ENCODE measurements at places on chromosomes 1 and 21.
A peak's percentile ranks its signal among the peaks of the same experiment; 100 is the strongest.

DNA sequence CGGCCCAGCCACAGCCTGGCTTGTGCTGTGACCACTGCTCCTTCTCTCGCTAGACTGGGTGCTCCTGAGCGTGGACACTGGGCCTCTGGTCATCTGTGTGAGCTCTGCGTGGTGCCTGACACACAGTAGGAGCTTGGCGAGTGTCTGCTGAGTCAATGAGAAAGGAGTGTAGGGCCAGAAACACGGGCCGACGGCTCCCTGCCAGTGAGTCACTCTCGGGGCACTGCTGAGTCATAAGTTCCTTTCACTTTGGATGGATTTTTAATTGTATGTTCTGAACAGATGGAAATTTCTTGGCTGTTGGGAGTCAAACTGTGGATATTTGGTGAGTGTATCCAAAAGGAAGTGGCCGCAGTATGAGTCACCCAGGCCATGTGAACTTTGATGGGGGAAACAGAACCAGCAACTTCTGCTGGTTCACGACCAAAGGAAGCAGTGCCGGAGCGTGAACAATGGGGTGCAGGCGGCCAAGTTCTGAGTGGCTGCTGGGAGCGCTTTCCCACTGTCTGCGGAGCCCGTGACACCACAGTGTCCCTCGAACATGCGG, 41.0 kb upstream of the COL18A1 start:
- DNase-seq = peak; percentile 60

GRCh38 chr21:25939396-25939761, 204.6 kb downstream of the GABPA start:
- no peak for DNase-seq

- DNase-seq = no peak
Measured at GRCh38 chr1:64608005-64608650, 136.7 kb upstream of the RAVER2 start.

DNA sequence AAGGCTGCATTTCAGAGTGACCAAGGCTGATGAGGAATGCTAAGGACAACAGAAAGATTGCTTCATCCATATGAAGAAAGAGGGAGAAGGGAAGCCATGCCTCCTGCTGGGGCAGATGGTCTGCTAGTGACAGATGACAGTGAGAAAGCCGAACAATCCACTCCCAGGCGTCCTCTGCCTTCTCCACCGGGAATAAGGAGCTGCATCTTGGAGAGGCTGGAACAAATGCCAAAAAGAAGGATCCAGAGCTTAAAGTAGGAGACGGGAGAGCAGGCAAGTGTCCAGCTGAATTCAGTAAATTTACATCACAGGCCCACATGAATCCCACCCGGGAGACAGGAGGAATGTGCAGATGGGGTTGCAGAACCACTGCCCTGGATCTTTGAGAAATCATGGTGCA, 33.4 kb downstream of the DDX20 start:
- DNase-seq = no peak

DNA sequence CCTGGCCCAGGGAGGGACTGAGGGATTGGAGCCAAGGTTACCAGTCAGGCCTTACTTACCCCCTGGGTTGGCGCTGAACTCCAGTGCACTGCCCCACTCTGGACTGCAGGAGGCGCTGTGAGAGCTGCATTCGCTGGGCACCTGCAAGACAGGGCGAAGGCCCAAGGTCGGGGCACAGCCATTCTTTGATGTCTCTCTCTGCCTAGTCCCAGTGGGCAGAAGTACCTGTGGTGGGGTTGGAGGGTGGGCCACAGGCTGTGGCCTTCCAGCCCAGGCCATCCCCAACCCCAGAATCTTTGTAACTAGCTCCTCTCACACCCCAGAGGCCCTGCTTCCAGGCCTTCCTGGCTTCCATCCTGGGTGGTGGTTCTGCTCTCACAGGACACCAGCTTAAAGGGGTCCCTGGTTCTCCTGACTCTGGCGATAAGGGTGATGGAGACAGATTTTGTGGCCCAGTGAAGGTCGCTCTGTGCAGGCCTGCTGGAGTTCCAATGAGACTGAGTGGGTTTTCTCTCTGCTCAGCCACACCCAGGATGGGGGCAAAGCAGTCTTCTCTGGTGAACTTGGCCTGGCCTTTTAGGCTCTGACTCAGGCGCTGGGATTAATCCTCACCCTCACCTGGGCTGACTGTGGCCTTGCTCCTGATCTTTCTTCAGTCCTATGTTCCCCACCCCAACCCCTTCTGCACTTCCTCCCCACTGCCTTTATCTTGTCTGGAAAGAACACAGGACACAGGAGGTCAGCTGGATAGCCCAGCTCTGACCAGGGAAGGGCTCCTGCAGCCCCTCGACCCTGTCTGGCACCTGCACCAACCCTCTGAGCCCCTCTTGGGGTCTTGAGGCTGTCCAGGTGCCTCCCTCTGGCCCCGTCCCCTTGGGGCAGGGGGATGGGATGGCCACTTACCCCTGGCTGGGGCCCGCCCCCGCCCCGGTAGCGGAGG, 954 bp downstream of the MYOG start:
- peak; percentile 67 for DNase-seq

DNA sequence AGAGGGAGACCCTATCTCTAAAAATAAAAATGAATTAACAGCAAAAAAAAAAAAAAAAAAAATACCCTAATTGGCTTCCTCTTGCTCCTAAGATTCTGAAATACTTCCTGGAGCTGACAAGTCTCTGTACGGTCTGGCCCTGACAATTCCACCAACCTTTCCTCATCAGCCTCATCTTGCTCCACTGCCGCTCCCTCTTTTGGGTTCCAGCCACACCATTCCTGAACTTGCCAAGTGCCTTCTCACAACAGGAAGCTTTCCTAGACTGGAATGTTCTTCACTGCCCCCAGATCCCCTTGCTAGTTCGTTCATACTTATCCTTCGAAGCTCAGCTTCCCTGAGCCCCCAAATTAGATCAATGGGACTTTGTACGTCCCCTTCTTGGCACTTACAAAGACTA, 37.0 kb downstream of the AKNAD1 start:
- no peak for DNase-seq

- DNase-seq = no peak
Measured at GRCh38 chr1:68725001-68725752, 228.3 kb upstream of the DEPDC1 start.

DNA sequence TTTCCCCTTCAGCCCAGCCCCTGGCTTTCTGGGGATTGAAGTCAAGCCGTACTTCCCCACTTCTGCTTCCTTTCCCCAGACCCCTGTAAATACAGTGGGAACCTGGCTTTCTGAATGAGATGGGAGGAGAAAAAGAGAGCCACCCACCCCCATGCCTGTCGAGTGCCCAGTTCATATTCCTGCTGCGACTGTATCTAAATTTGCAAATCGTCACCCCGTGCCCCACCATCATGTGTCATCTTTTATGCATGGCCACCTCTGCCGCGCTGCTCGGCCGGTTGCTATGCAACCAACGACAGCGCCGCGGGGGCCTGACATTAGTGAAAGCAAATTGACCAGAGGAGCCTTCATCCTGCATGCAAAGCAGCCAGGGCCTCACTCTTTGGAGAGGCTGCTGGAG, 143.0 kb downstream of the ELAVL4 start:
- peak; percentile 31 for DNase-seq

GRCh38 chr1:39666772-39667171, 5.1 kb downstream of the NT5C1A start:
- peak; percentile 91 for DNase-seq

- no peak for DNase-seq
Measured at GRCh38 chr1:212692774-212693644, 6.6 kb downstream of the BATF3 start.

- no peak for DNase-seq
Measured at GRCh38 chr1:213779228-213779627, 208.5 kb upstream of the PROX1 start.

DNA sequence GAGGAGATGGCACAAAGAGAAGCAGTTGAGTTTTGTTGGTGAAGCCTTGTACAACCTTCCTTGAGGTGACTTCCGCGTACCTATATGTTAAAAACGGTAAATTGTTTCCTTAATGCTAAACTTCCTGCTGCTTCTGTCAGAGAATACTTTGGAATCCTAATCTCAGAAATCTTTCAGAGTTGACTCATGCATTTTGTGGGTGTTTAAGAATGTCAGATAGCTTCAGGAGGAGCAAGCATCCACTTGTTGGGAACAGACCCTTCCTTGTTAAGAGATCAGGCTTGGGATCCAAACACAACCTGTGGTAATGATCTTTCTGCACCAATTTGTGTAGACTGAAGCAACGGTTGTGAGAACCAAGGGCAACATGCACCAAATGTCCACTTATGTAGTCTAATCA, 29.5 kb downstream of the AK4 start:
- DNase-seq = no peak

- no peak for DNase-seq
Measured at GRCh38 chr1:98044766-98045165, 123.9 kb upstream of the DPYD start.

DNA sequence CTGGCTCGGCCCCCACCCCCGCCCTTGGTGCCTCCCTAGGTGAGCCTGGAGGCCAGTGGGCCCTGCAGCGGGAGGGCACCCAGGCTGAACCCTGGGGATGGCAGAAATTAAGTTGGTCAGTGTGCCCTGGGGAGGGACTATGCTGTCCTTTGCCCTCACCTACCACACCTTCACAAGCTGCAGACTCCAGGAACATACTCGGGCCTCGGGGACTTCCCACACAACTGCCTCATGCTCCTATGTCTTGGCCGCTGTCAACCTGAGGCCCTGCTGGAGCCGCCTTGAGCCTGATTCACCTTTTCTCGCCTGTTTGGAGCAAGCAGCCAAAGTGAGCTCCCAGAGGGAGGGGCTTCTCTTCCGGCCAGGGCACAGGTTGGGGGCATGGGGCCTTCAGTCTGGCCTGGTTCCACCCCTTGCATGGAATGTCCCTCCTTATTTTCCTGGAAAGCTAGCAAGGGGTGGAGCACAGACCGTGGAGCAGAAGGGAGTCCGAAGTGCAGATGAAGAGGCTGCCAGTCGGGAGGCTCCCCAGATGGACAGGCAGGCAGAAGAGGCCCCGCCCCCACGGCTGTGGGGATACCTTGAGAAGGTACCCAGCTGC, 24.7 kb downstream of the KNCN start:
- no peak for DNase-seq

DNA sequence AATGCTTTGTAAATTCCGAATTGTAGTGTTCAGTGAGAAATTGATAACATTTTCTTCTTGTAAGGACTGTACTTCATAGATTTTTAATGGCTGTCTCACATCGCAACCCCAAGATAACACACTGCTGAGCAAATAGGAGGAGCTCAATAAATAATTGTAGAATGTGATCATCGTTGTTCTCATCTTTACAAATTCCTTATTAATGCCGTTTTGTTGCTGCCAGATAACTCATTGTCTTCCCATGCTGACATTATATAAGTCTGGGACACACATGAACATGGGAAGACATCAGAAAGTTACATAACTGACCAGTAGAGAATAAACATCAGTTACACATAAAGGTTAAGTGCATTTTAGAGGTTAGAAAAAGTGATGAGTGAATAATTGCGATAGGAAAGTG, 46.4 kb upstream of the TSPAN2 start:
- DNase-seq = no peak

GRCh38 chr1:233863901-233864545, 40.5 kb upstream of the SLC35F3 start:
- no peak for DNase-seq

GRCh38 chr1:183023601-183024316, 539 bp downstream of the LAMC1 start:
- peak; percentile 79 for DNase-seq

GRCh38 chr1:22104865-22105437, 37.9 kb downstream of the WNT4 start:
- DNase-seq = no peak

GRCh38 chr1:220707160-220707559, 17.0 kb downstream of the C1orf115 start:
- no peak for DNase-seq

- DNase-seq = no peak
Measured at GRCh38 chr1:154750681-154751665, 119.1 kb downstream of the KCNN3 start.

GRCh38 chr1:52602856-52603600, 857 bp downstream of the GPX7 start:
- peak; percentile 55 for DNase-seq

- no peak for DNase-seq
Measured at GRCh38 chr1:34477632-34478141, 277.2 kb upstream of the GJB5 start.

GRCh38 chr21:21682172-21682571, 684.0 kb downstream of the NCAM2 start:
- DNase-seq = no peak

- no peak for DNase-seq
Measured at GRCh38 chr1:155873860-155874259, 14.5 kb downstream of the SYT11 start.

DNA sequence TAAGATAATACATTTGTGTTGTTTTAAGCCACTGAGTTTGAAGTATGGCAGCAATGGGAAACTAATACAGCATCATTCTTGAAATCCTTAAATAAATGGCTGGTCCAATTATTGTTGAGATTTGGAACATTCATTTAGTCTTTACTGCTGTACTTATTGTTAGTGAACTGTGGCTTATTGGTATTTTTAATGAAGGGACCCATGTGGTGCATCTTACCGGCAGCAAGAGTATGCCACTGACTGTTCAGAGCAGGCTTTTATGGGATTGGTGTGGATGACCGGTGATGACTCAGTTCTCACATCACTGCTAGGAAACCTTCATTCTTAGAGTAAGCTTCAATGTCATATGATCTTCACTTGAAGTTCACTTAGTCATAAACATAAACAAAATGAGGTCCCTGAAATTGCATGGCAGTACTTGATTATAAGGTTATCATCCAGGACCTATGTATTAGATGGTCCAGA, 31.5 kb downstream of the PRKAA2 start:
- DNase-seq = no peak

GRCh38 chr1:164834641-164835040, 275.7 kb downstream of the PBX1 start:
- DNase-seq = no peak

DNA sequence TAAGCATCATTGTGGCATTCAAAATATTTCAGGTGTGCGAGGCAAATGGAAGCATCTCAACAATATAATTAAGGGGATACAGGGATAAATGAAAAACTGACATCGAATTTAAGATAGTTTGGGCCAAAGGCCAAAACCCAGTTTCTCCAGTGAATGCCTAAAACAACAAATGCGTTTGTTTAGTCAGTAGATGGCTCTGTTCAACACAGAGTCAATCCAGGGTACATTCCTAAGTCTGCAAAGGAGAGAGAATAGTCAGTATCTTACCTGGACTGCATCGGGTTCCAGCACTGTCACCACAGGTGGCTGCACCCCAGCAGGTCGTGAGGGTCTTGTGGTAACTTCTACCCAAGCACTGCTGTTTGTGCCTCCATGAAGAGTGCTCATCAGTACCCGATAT, 321.1 kb downstream of the KCTD3 start:
- no peak for DNase-seq
